ENCODE measurements at places on chromosomes 7 and 10. TPM values are rescaled to one million over a fixed set of nuclear protein-coding genes. Genes with fewer than 3 reads are reported as not detected.

- H3K27ac ChIP-seq = peak overlapping the region; percentile 81
- no peak overlapping the region for H3K4me3 ChIP-seq
Measured at GRCh38 chr7:98976396-98977185, 98.3 kb downstream of the TRRAP start.

GRCh38 chr10:42615419-42615818 lies 23.0 kb downstream of the ZNF33B start:
- no peak overlapping the region for H3K27ac ChIP-seq
- DNase-seq = no peak
- H3K27me3 ChIP-seq = no peaks in the 10 kb centered on the region
- H3K4me1 ChIP-seq = peaks cover 3% of the 10 kb centered on the region
- H3K36me3 ChIP-seq = peaks cover 46% of the 10 kb centered on the region
- no peak overlapping the region for H3K4me3 ChIP-seq

DNA sequence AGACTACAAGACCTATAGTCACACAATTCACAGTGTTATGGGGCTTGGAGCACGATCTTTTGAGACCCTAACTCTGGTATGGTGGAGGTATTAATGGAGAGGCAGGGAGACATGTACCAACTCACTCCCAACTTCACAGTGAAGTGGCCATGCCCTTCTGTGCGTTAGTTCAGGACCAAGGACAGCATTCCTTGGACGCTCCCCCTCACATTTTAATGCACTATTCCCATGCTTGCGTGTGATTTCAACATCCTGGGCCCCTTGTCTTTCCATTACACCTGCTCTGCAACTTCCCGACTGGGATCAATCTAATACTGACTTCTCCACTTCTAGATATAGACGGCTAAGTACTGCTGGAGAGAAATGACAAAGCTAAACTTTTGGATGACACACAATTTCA lies 72.7 kb downstream of the PLCE1 start:
- no peaks in the 10 kb centered on the region for H3K36me3 ChIP-seq
- no peak for DNase-seq
- H3K4me1 ChIP-seq = peaks cover 9% of the 10 kb centered on the region
- H3K27ac ChIP-seq = no peak overlapping the region

- no peaks in the 10 kb centered on the region for H3K27me3 ChIP-seq
- H3K36me3 ChIP-seq = no peaks in the 10 kb centered on the region
- H3K27ac ChIP-seq = peak overlapping the region; percentile 91
- H3K4me3 ChIP-seq = peak overlapping the region; percentile 58
- peaks cover 57% of the 10 kb centered on the region for H3K4me1 ChIP-seq
- peak; percentile 55 for DNase-seq
Measured at GRCh38 chr10:4242561-4243035, 457.6 kb upstream of the KLF6 start.

- H3K4me3 ChIP-seq = peak overlapping the region; percentile 87
- H3K27me3 ChIP-seq = no peaks in the 10 kb centered on the region
- no peak overlapping the region for H3K27ac ChIP-seq
- DNase-seq = no peak
Measured at GRCh38 chr10:96584474-96584873, 2.3 kb downstream of the TM9SF3 start.

DNA sequence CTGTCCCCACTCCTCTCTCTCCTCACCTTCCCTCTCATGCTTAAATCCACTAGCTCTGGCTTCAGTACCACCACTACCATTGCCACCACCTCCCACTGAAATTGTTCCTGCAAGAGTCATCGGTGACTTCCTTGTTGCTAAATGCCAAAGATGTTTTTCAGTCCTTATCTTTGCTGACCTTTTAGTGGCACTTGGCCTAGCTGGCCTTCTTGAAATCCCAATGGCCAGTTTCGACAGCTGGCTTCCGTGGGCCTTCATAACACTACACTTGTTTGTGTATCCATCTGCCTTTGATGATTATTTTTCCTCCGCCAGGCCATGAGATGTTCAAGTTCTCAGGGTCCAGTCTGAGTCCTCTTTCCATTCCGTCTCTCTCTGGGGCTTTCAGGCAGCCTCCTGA lies 118.2 kb upstream of the NANOS1 start:
- H3K4me1 ChIP-seq = peaks cover 37% of the 10 kb centered on the region
- H3K4me3 ChIP-seq = no peak overlapping the region
- DNase-seq = no peak
- no peak overlapping the region for H3K27ac ChIP-seq

GRCh38 chr10:131431978-131432690 lies 120.6 kb upstream of the TCERG1L start:
- DNase-seq = no peak
- H3K27me3 ChIP-seq = peaks cover 63% of the 10 kb centered on the region
- H3K4me1 ChIP-seq = no peaks in the 10 kb centered on the region
- H3K27ac ChIP-seq = no peak overlapping the region

DNA sequence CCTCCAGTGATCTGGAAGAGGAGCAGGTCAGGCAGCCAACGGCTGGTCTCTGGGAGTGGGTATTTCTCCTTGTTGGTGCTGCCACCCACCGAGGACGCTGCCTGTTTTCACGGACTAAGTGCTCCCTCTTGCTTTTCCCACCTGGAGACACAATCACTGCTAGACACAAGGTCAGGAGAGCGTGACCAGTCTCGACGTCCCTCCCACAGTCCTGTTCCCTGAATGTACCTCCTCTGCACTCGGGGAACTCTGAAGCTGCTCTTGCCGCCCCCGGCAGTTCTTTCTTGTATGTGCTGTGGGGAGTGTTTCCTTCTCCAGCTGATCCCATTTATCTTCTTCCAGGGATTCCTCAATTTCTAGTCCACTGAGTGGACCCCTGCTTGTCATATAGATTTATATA lies 89.4 kb downstream of the CYTH3 start:
- H3K4me3 ChIP-seq = no peak overlapping the region
- peaks cover 13% of the 10 kb centered on the region for H3K4me1 ChIP-seq
- peaks cover 35% of the 10 kb centered on the region for H3K36me3 ChIP-seq
- H3K27ac ChIP-seq = no peak overlapping the region

GRCh38 chr10:29448125-29448524 lies 159.3 kb downstream of the LYZL1 start:
- H3K36me3 ChIP-seq = no peaks in the 10 kb centered on the region
- H3K4me3 ChIP-seq = no peak overlapping the region
- H3K27me3 ChIP-seq = no peaks in the 10 kb centered on the region
- peak overlapping the region; percentile 44 for H3K27ac ChIP-seq
- peaks cover 29% of the 10 kb centered on the region for H3K4me1 ChIP-seq

- H3K4me3 ChIP-seq = peak overlapping the region; percentile 1
- DNase-seq = peak; percentile 86
- no peaks in the 10 kb centered on the region for H3K27me3 ChIP-seq
- peak overlapping the region; percentile 93 for H3K27ac ChIP-seq
- peaks cover 7% of the 10 kb centered on the region for H3K36me3 ChIP-seq
Measured at GRCh38 chr10:119341459-119342301, 134.3 kb downstream of the GRK5 start.

GRCh38 chr10:59934701-59935100 lies 28.3 kb upstream of the CCDC6 start:
- H3K27me3 ChIP-seq = no peaks in the 10 kb centered on the region
- DNase-seq = no peak
- no peaks in the 10 kb centered on the region for H3K4me1 ChIP-seq
- H3K36me3 ChIP-seq = no peaks in the 10 kb centered on the region
- no peak overlapping the region for H3K4me3 ChIP-seq
- no peak overlapping the region for H3K27ac ChIP-seq

- H3K27me3 ChIP-seq = peaks cover 46% of the 10 kb centered on the region
- no peaks in the 10 kb centered on the region for H3K4me1 ChIP-seq
- DNase-seq = no peak
- no peak overlapping the region for H3K27ac ChIP-seq
- no peak overlapping the region for H3K4me3 ChIP-seq
Measured at GRCh38 chr10:123538401-123539320, 127.5 kb upstream of the GPR26 start.

DNA sequence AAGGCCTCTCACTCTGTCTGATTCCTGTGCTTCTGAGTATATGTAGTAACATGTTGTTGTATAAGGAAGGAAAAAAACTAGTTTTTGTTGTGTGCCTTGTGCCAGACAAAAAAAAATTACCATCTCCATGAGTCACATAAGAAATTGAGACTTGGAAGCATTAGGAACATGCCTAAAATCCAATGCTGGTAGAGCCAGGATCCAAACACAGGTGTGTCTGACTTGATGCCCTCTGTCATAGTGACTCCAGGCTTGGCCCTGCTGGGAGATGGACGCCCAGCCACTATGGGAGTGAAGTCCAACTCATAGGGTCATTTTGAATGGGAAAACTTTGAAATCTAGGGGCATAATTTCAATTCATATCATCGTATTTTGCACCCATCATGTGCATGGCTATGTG lies 38.0 kb downstream of the PYROXD2 start:
- no peaks in the 10 kb centered on the region for H3K27me3 ChIP-seq
- no peak for DNase-seq
- no peak overlapping the region for H3K4me3 ChIP-seq

GRCh38 chr10:43794181-43794815 lies 145.6 kb upstream of the ZNF32 start:
- no peaks in the 10 kb centered on the region for H3K4me1 ChIP-seq
- H3K27me3 ChIP-seq = no peaks in the 10 kb centered on the region
- DNase-seq = no peak
- H3K27ac ChIP-seq = peak overlapping the region; percentile 14

DNA sequence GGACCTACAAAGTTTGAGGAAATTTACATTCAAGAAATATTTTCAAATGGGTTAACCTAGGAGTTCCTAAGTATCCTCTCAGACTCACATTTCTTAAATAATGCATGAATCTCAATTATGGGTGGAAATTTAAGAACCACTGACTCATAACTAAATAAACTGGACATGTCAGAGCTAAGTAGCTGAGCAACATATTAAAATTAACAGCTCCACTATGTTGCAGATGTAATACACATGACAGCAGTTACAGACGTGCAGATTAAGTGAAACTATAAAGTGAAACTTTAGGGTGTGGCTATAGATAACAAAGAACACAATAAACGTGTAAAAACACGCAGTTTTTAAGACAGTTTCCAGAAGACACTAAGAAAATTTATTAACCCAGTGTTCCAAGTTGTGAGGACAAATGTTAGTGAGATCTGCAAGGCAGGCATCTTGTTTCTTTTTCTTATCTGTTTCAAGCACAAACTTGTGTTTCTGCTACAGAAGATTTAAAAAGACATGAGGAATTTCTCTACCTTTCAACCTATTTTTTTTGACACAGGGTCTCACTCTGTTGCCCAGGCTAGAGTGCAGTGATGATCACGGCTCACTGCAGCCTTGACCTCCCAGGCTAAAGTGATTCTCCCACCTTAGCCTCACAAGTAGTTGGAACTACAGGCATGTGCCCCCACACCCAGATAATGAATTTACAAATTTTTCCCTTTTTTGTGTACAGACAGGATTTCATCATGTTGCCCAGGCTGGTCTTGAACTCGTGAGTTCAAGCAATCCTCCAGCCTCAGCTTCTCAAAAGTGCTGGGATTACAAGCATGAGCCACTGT lies 25.3 kb downstream of the DNMBP start:
- H3K36me3 ChIP-seq = no peaks in the 10 kb centered on the region
- no peaks in the 10 kb centered on the region for H3K27me3 ChIP-seq
- H3K4me1 ChIP-seq = peaks cover 55% of the 10 kb centered on the region
- peak overlapping the region; percentile 42 for H3K4me3 ChIP-seq

- DNase-seq = no peak
- H3K27ac ChIP-seq = no peak overlapping the region
- no peak overlapping the region for H3K4me3 ChIP-seq
- H3K4me1 ChIP-seq = no peaks in the 10 kb centered on the region
- peaks cover 91% of the 10 kb centered on the region for H3K27me3 ChIP-seq
- no peaks in the 10 kb centered on the region for H3K36me3 ChIP-seq
Measured at GRCh38 chr10:49690698-49691356, 11.4 kb downstream of the C10orf53 start.

DNA sequence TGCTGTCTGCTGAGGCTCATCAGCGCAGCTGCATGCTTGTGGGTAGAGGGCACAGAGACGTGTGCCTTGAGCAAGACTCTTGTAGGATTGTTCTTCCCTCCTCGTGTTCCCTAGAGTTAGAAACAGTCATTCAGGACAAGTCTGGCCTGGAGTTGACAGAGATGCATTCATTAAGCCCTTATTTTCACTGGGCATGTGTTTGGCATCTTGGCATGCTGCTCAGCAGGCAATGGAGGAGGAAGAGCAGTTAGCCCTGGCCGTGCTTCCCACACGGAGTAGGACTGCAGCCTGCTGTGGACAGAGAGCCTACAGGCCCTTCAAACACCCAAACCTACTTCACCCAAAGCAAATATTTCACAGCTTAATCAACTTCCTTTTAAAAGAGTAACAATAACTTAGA lies 73.0 kb upstream of the GJD4 start:
- no peaks in the 10 kb centered on the region for H3K27me3 ChIP-seq
- H3K36me3 ChIP-seq = peaks cover 73% of the 10 kb centered on the region
- no peak overlapping the region for H3K27ac ChIP-seq
- H3K4me1 ChIP-seq = no peaks in the 10 kb centered on the region

GRCh38 chr7:148332191-148333186 lies 258.1 kb upstream of the C7orf33 start:
- H3K36me3 ChIP-seq = no peaks in the 10 kb centered on the region
- peaks cover 39% of the 10 kb centered on the region for H3K27me3 ChIP-seq
- no peaks in the 10 kb centered on the region for H3K4me1 ChIP-seq
- H3K27ac ChIP-seq = no peak overlapping the region
- no peak for DNase-seq

DNA sequence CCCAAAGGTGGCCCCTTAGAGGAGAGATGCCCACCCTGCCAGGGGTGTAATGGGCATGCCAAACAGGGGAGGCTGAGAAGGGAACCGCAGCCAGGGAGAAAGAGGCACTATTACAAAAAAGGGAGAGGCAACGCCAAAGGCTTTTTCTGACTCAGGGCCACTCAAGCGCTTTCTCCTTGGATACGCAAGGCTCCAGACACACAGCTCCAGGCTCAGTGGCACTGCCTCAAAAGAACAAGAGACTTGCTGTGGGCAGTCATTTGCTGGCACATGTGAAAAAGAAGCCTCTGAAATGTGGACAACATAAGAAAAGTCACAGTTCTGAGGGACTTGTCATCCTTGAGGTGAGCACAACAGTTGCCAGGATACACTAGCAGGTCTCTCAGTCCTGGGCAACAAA lies 128.4 kb downstream of the DGKI start:
- H3K4me3 ChIP-seq = no peak overlapping the region
- no peaks in the 10 kb centered on the region for H3K36me3 ChIP-seq
- H3K4me1 ChIP-seq = peaks cover 14% of the 10 kb centered on the region
- no peaks in the 10 kb centered on the region for H3K27me3 ChIP-seq

GRCh38 chr7:157809863-157810851 lies 473.4 kb downstream of the DNAJB6 start:
- no peak for DNase-seq
- no peak overlapping the region for H3K4me3 ChIP-seq
- H3K4me1 ChIP-seq = no peaks in the 10 kb centered on the region
- no peak overlapping the region for H3K27ac ChIP-seq

GSTO2 gene
- 0.80 TPM for total RNA-seq

SORBS1 gene
- total RNA-seq = 896 TPM

PSMG3 gene
- total RNA-seq = 11.2 TPM

ZSCAN25 gene
- total RNA-seq = 9.0 TPM

GFRA1 gene
- total RNA-seq = 5.1 TPM

HMX3 gene
- total RNA-seq = not detected

AKR1C4 gene
- total RNA-seq = not detected

PKD2L1 gene
- not detected for total RNA-seq

HECTD2 gene
- 6.0 TPM for total RNA-seq

IKZF1 gene
- total RNA-seq = 2.1 TPM
